Vagina (tissue), 2 donors: ENCODE measurements at places on chromosomes 13 and 19.

- no peak for DNase-seq
Observed at GRCh38 chr19:3471954-3472655, 8.2 kb downstream of the SMIM24 start.

GRCh38 chr19:13004273-13004672 is 9.0 kb downstream of the NFIX start:
- no peak for DNase-seq

GRCh38 chr13:107427536-107427935 is 787.8 kb downstream of the LIG4 start:
- DNase-seq = no peak

GRCh38 chr19:7661744-7662538 is 6.9 kb upstream of the RETN start:
- DNase-seq = no peak

DNA sequence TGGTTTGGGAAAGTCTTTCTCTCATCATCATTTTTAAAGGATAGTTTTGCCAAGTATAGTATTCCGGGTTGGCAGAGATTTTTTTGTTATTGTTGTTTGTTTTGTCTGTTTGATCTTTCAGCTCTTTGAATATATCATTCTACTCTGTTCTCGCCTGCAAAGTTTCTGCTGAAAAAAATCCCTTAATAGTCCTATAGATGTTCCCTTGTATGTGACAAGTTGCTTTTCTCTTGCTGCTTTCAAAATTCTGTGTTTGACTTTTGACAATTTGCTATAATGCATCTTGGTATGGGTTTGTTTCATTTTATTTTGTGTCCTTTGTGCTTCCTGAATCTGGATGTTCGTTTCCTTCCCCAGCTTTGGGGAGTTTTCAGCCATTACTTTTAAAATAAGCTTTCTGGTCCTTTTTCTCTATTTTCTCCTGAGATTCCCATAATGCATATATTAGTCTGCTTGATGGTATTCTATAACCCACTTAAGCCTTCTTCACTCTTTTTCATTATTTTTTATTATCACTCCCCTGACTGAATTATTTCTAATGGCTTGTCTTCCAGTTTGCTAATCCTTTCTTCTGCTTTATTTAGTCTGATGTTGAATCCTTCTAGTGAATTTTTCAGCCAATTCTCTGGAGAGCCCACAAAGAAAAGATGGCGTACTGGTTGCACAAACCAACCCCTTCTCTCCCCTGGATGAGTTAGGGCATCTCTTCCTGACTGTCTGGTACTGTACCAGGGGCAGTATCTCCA is 14.6 kb downstream of the ZNF569 start:
- no peak for DNase-seq

GRCh38 chr19:42386974-42387707 is 3.0 kb downstream of the CNFN start:
- no peak for DNase-seq

DNA sequence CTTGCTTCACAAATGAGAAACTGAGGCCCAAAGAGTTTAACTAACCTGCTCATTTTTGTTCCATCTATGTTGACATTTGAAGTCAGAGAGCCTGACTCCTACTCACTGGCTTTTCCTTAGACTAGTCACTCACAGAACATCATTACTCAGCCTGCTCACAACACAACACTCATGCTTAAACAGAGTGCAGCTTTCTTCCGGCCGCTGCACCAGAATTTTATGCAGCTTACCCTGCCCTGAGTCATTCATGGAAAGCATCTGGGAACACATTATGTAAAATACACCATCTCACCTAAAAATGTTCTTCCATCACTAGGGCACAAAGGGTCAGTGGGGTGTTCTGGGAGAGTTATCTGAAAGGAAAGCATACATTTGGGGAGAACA is 303.4 kb downstream of the SPRY2 start:
- no peak for DNase-seq

GRCh38 chr19:7902796-7903243 is 857 bp upstream of the MAP2K7 start:
- no peak for DNase-seq

- no peak for DNase-seq
Observed at GRCh38 chr13:105426441-105426840, 1109.0 kb downstream of the EFNB2 start.

DNA sequence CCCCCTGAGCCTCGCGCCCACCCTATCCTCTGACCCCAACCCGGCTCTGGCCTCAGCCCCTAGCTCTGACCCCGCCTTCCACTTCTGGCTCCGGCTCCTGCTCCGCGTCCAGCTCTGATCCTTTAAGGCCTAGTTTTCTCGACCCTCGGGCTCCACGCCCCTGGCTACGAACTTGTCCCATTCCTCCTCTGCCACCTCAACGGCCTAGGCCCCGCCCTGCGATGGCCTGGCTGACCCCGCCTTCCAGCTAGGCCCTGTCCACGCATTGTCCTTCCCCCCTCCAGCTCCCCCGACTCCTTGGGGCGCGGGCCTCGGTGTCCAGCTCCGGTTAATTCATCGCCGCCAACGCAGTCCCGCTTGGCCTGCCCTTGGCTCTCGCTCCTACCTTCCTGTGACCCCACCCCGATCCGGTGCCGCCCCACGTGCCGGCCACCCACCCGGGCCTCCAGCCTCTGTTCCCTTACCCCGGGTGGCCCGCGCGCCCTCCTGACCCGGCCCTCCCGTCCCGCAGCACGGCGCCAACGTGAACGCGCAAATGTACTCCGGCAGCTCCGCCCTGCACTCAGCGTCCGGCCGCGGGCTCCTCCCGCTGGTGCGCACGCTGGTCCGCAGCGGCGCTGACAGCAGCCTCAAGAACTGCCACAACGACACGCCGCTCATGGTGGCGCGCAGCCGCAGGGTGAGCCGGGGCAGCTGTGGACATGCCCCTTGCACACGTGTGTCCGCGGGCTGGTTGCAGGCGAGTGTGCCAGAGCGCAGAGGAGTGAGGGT is 9.4 kb downstream of the BCL3 start:
- DNase-seq = no peak

DNA sequence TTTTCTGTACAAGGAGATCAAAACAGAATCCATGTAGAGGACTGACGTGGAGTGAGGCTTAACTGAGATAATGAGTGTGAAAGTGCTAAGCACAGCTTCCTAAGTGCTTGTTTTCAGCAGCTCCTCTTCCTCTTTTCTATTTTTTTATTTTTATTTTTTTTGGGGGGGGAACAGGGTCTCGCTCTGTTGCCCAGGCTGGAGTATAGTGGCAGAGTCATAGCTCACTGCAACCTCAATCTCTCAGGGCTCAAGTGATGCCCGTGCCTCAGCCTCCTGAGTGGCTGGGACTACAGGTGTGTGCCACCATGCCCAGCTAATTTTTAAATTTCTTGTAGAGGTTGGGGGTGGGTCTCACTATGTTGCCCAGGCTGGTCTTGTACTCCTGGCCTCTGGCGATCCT is 5.6 kb upstream of the FOSB start:
- no peak for DNase-seq

- DNase-seq = no peak
Observed at GRCh38 chr19:49589502-49589905, 1.5 kb upstream of the PRR12 start.

- DNase-seq = no peak
Observed at GRCh38 chr13:112812306-112813055, 122.6 kb downstream of the ATP11A start.

- no peak for DNase-seq
Observed at GRCh38 chr13:71727042-71727441, 140.0 kb downstream of the DACH1 start.

DNA sequence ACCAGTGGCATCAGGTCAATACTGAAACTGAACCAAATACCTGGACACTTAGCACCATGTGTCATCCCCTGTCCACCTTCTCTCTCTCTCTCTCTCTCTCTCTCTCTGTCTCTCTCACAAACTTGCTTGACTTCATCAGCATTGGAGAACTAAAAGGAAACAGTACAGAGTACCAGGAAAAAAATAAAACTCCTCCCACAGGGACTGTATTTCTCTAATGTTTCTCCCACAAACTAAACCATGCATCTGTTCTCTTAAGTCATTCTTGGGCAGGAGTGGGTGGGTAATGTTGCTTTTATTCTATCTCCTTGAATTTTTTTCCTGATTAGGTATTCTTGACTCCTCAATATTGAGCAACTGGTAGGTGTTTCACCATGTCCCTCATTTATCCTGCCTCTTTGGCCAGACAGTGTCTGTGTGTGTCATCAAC is 112.9 kb upstream of the CACNA1A start:
- DNase-seq = no peak

DNA sequence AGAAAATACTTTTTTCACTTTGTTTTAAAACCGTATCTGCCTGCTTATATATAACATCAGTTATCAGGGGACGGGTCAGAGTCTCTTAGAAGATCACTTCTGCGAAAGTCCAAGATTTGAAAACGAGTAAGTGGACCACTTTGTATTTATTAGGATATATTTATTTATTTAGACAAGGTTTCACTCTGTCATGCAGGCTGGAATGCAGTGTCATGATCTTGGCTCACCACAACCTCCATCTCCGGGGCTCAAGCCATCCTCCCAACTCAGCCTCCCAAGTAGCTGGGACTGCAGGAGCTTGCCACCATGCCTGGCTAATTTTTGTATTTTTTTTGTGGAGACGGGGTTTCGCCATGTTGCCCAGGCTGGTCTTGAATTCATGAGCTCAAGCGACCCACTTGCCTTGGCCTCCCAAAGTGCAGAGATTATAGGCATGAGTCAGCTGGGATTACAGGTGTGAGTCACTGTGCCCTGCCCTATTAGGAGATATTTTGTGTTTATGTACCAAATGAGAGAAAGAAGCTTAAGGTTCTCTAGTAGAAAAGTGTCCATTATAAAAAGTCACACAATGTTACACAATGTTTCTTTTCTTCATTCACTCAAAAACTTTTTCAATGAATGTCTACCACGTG is 39.5 kb downstream of the RASL11A start:
- no peak for DNase-seq

GRCh38 chr13:24922387-24922744 is 158.4 kb downstream of the RNF17 start:
- DNase-seq = no peak

- no peak for DNase-seq
Observed at GRCh38 chr19:36030264-36031148, 2.2 kb downstream of the CLIP3 start.

- no peak for DNase-seq
Observed at GRCh38 chr19:51121257-51121656, 3.4 kb upstream of the SIGLEC9 start.

GRCh38 chr19:33448159-33448516 is 73.5 kb downstream of the PEPD start:
- DNase-seq = no peak

DNA sequence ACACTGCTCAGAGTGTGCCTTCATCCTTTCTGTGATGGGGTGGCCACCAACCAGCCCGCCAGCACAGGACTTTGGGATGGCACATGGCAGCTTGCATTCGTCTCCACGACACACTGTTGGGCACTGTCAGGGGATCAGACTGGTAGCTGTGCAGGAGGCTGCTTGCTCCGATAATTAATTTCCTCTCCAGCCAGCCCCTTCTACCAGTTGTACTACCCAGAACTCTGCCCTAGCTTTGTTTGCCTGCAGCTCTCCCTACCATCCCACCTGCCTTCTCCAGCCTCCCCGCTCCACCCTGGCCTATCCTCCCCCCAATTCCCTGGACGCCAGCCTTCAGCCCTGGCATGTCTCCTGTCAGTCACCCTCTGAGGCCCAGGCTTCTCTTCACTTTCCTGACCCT is 228.3 kb downstream of the TSHZ3 start:
- DNase-seq = no peak
